HuH-7.5 (cell line): ENCODE measurements at places on chromosomes 16 and 17.
A peak's percentile ranks its signal among the peaks of the same experiment; 100 is the strongest.

GRCh38 chr17:37052450-37052849 lies 103.7 kb downstream of the AATF start:
- no peak for DNase-seq

DNA sequence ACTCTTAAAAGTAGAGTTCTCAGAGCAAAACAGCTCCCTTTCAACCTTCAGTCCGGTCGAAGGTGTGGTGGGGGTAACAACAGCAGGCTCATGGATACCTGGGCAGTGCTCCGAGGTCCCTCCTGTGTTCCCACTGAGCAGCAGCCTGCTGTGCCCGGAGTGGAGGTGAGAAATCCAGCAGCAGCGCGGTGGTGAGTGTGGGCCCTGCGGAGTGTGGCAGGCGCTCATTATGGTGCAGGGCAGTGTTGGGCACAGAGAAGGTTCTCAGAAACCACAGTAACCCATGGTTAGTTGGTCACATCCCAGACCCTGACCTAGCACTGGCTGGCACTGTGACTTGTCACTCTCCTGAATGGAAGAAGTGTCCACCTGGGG lies 5.0 kb upstream of the P4HB start:
- DNase-seq, result no peak

- DNase-seq, result no peak
Measured at GRCh38 chr17:75750661-75751423, 14.2 kb downstream of the GALK1 start.

DNA sequence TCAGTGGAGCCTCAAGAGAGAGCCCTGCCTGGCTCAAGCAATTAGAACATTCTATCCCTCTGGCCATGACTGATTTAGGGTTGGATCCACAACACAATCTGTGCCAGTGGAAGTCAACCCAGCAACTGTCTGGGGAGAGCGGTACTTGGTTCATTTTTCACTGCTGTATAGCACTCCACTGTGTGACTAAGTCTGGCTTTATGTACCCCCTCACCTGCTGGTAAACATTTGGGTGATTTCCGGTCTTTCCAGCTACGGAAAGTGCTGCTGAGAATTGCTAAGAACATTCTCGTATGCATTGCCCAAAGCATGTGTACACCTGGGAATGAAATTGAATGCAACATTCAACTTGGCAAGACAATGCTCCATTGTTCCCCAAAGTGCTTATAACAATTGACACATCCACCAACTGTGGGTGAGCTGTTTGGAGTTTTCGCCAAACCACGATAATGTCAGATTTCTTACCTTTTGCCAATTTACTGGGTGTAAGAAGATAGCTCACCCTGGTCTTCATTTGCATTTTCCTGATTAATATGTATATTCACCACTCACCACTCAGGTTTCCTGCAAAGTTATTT lies 63.5 kb upstream of the MED9 start:
- DNase-seq, result no peak

DNA sequence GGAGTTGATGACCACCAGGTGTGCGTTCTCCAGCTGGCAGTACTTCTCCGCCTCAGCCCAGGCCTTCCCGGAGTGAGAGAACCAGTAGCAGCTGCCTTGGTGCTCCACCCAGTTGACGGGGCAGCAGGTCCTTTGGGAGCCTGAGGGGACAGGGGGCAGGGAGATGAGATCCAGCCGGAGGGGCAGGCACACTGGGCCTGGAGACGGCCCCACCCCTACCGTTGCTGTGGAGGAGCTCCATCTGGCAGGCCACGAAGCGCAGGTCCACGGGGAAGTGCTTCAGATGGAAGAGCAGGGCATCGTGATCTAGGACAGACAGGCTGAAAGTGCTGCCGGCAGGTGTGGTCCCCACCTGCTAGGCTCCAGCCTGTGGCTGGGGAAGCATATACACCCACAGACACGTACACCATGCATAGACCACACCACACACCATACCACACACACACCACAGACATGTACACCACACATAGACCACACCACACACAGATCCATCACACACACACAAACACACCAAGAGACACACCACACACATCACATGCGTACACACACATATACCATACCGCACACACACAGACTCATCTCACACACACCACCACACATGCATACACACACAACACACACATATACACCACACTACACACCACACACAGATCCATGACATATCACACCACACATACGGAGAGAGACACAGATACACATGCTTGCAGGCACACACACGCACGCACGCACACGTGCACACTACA lies 7.4 kb downstream of the ASGR2 start:
- no peak for DNase-seq

DNA sequence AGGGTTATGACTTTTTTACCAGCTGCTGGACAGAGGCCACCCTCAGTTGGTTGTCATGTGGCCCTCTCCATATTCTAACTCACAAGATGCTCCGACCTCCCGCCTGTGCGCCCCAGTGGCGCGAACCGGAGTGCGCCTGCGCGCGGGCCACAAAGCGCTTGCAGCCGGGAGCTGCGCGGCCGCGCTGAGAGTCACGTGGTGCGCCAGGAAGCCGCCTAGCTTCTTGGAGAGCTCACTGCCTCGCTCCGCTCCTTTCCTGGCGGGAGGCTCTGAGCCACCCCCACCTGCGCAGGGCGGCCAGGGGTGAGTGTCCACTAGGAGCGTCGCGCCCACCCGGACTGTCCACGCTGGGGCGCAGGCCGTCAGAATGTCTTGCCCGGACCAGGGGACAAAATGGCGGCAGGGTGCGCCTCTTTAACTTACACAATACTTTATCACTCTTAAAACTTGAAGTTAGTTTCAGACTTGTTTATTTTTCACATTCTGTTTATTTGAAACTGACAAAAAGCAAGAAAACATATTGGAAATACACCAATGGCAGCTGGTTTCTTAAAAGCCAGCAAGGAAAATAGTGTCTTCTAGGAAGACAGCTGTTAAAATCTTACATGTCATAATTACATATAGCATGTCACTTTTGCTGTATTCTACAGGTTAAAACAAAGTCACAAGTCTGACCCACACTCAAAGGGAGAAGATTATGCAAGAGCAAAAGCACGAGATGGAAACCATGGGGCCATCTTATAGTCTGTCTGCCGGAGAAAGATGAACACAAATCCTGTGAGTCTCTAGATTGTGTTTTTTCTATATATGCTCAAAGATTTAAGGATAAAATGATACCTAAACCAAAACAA lies 357.9 kb downstream of the CNTNAP4 start:
- DNase-seq, result no peak

GRCh38 chr16:54140057-54140787 lies 146.4 kb downstream of the IRX3 start:
- DNase-seq, result no peak

DNA sequence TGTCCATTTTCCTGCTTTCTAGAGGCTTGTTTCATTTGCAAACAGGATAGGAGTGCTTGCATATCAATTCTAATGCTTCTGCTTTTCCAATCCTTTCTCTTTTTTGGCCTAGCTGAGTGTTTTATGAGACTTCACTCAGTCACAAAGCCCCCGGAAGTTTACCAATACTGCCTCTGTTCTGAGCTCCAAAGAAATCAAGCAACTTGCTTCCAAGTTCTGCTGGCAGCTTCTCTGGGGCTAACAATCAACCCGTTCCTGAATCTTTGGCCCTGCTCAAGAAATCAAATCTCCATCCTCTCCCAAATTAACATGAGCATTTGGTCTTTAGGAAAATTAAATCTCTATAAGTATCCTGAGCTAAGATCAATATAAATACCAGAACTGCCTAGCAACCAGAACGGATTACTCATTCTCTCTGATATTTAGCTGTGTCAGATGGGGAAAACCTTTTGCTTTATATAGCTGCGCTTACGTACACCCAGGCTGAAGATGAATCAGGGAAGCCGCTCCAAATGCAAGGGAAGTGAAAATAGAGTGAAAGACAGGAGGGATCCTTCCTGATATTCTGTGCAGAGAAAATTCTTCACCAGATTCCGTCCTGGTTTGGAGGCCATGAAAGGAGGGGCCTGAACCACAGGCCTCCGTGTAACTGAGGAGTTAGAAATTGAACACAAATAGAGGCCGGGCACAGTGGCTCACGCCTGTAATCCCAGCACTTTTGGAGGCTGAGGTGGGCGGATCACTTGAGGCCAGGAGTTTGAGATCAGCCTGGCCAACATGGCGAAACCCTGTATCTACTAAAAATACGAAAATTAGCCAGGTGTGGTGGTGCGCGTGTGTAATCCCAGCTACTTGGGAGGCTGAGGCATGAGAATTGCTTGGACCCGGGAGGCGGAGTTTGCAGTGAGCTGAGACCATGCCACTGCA lies 23.3 kb upstream of the GRB2 start:
- no peak for DNase-seq

GRCh38 chr16:77408607-77409006 lies 26.2 kb downstream of the ADAMTS18 start:
- DNase-seq, result no peak

DNA sequence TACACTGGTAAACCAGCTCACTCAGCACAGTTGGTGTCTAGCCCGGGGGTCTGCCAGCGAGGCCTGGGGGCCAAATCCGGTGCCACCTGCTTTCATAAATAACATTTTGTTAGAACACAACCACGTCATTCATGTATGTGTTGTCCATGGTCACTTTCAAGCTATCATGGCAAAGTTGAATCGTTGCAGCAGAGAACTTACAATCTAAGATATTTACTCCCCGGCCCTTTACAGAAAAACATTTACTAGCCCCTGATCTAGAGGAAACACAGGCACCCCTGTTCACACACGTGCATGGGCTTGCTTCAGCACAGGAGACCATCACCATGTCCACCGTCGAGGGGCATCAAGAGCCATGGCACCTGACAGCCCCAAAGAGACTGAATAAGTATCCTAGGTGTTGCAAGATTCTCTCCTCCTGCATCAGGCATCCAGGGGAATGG lies 111.4 kb upstream of the DNAH9 start:
- DNase-seq, result no peak

- no peak for DNase-seq
Measured at GRCh38 chr17:4146641-4147040, 3.6 kb downstream of the CYB5D2 start.

DNA sequence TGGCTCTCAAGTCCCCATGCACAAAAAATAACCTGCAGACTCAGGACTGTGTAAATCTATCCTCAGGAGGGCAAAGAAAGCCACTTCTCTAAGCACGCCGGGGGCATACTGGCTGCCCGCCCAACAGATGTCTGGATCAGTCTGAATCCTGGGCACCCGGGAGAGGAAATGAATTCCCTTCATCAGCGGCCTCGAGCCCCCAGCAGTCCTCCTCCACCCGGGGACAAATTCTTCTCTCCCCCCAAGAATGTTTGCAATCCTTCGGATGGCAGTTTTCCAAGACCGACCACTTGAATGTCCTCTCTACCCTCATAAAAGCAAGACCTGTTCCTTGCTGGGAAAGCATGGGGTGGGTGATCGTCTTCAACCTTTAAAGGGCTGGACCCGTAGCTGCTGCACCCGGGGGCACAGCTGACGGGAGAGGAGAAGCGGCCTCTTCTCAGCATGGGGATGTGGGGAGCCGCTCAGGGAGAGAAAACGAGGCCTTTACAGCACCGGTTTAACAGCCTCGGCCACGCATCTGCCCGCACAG lies 9.4 kb upstream of the MAP2K3 start:
- no peak for DNase-seq

DNA sequence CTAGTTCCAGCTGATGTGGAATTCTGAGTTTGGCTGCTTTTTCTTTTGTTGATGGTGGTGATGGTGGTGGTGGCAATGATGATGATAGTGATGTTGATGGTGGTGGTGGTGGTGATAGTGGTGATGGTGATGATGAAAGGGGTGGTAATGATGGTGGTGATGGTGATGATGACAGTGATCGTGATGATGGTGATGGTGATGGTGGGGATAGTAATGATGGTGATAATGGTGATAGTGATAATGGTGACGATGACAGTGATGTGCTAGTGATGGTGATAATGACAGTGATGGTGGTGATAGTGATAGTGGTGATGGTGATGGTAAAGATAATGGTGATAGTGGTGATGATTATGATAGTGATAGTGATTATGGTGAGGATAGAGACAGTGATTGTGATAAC lies 61.5 kb downstream of the BMERB1 start:
- no peak for DNase-seq

DNA sequence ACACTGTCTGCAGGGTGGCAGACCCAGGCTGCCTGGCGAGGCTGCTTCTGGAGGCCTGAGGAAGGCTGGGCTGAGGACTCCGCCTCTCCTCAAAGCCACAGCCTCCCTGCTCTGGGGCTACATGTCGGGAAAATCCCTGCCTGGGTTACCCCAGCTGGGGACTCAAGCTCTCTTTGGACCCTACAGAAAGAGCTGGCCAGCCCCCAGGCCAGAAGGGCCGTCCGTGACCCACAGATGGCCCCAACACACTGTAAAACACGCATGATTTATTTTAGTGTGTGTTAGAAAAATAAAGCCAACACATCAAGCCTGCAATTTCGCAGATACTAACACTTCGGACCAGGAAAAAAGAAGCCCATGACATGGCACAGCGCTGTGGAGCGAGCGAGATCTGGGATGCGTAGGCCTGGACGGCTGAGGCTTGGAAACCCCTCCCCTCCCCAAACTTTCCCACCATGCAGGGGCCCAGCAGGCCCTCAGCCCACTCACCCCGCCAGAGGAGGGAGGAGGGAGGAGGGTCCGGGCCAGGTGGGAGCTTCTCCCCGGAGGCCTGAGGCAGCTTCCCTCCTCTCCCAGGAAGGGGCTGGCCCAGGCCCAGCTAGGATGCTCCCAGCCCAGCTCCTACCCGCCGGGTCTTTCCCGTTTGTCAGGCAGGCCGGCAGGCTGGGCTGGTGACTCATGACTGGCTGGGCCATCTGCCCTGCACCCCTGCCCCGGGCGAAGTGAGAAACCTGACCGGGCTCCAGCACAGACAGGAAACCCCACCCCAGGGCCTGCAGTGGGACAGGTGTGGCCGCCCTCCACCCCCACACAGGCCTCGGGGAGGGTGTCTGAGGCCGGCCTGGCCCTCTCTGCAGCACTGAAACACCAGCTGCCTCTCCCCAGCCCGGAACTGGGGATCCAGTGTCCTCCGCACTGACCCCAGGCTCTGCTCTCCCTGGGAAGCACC lies 34.1 kb upstream of the SLC38A10 start:
- peak; percentile 91 for DNase-seq

- DNase-seq, result no peak
Measured at GRCh38 chr17:39098588-39098987, 52.8 kb downstream of the PLXDC1 start.

DNA sequence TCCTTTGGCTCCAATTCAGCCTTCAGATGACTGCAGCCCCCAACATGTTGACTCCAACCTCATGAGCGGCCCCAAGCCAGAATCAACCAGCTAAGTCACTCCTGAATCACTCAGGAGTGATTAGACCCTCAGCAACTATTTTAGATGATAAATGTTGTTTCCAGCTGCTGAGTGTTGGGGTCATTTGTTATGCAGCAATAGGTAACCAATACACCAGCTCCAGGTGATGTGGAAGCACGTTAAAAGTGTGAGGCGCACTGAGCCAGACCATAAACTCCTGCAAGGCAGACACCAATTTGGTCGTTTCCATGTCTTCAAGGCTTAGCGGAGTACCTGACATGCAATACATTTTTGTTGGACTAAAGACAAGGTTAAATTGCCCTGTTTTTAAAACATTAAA lies 17.5 kb downstream of the COQ7 start:
- no peak for DNase-seq

- no peak for DNase-seq
Measured at GRCh38 chr16:3656491-3657468, 2.3 kb downstream of the DNASE1 start.
